NCI-H774 (cell line): ENCODE measurements at places on chromosomes 12 and 14.

DNA sequence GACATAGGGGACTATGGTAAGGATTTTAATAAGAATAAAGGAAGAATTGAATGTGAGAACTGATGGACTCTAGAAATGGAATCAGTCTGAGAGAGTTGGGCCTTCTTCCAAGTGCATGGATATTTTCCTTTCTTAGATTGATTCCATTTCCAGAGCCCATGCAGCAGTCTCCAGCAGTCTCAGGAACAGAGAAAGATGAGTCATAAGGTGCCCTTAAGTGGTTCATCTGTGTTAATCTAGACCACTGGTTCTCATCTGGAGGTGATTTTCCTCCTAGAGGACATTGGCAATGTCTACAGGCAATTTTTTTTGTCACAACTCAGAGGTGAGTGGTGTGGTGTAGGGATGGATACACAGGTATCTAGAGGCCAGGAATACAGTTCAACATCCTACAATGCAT, 25.9 kb downstream of the TRIM9 start:
- no peak for DNase-seq

- DNase-seq: no peak
Measured at GRCh38 chr14:37403626-37404025, 191.4 kb downstream of the FOXA1 start.

- no peak for DNase-seq
Measured at GRCh38 chr12:113171543-113171942, 13.7 kb downstream of the DDX54 start.

- DNase-seq: no peak
Measured at GRCh38 chr12:95830335-95831089, 28.2 kb upstream of the SNRPF start.

- DNase-seq: no peak
Measured at GRCh38 chr12:96070670-96071279, 35.4 kb upstream of the LTA4H start.

- no peak for DNase-seq
Measured at GRCh38 chr14:34794217-34794616, 79.8 kb upstream of the CFL2 start.

- DNase-seq: no peak
Measured at GRCh38 chr14:95471016-95471415, 45.4 kb downstream of the SYNE3 start.

GRCh38 chr12:16155938-16156337, 121.5 kb downstream of the SLC15A5 start:
- no peak for DNase-seq

DNA sequence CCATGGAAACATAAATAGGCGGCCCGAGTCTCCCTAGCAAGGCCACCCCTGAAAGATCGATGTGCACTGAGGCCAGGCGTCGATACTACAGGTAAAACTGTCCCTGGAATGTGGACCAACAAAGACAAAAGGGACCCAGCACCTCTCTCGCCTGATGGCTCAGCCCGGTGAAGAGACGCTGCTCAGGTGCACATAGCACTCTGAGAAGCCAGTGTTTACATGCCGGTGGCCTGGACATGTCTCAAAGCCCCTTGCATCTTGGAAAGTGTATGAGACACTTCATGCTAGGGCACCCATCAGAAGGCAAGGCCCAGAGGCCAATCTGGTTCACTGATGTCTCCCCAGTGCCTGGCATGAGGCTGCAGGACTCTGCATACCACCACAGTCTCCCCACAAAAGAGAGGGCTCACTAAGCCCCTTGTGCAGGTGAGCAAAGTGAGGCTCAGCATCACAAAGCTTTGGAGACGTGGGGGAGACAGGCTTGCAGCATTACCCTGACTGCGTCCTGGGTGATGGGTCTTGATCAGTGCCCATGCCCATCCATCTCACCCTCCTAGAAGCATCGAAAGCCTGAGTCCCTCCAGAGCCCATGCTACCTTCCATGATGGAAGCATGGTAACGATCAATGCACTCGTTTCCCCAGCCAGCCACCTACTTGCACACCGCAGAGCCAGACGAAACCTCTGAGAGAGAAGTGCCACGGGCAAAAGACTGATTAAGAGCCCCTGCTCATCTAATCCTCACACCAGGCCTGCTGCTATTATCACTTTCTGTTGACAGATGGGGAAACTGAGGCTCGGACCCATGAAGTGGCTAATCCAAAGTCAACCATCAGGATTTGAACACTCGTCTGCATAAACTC, 16.1 kb downstream of the BCL11B start:
- DNase-seq: no peak
